ENCODE measurements at places on chromosomes 4 and X.
A peak's percentile ranks its signal among the peaks of the same experiment; 100 is the strongest.

- peak; percentile 21 for DNase-seq
Observed at GRCh38 chr4:78644744-78645330, 93.3 kb downstream of the ANXA3 start.

DNA sequence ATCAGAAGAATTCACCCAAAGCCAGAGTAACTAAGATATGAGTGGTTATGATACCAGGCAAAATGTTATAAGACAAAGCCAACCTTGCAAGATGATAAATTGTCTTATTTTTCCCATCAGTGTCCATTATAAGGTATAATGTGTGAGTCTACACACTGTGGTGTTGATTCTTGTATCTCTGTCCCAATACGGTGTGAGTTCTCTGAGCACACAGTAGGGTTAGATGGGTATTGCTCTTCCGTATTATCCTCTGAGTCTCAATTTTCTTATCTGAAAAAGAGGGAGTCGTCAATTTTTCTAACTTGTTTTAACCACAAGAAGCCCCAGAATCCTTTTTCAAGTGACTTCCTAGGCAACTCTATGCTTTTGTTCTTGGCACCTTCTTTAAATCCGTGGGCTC lies 69.9 kb downstream of the HMGB2 start:
- DNase-seq = no peak

- no peak for DNase-seq
Observed at GRCh38 chr4:6740347-6740746, 24.4 kb downstream of the BLOC1S4 start.

DNA sequence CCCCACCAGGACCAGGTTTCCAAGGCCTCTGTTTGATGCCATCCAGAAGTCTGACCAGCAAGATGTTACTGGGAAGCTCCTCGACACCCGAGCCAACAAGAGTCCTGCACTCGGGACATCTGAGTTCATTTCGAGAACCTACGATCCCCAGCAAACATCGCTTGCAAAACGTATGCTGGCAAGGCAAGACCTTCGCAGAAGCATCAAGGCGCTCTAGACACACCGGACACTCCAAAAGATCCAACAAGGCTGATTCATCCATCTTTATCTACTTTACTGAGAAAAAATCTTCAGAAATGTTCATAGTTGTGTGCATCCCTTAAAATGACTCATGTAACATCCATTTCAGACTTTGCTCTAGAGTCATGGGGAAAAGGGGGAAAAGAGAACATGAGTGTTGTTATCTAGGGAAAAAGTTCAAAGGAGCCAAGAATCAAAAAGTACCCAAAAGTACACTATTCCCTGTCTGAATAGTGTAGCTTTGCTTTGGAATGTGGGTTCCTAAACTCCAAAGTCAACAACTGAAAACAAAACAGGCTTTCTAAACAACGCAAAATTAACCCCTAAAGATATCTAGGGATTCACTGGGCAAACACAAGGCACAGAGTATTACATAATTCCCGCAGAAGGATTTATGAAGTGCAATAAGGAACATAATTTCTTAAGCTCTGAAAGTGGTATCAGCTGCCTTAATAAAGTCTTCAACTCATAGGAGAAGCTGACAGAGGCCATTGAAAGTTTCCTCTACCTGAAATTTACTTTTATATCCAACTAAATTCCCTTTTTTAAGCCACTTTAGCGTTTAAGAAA lies 1.6 kb downstream of the SH3RF1 start:
- DNase-seq = no peak

DNA sequence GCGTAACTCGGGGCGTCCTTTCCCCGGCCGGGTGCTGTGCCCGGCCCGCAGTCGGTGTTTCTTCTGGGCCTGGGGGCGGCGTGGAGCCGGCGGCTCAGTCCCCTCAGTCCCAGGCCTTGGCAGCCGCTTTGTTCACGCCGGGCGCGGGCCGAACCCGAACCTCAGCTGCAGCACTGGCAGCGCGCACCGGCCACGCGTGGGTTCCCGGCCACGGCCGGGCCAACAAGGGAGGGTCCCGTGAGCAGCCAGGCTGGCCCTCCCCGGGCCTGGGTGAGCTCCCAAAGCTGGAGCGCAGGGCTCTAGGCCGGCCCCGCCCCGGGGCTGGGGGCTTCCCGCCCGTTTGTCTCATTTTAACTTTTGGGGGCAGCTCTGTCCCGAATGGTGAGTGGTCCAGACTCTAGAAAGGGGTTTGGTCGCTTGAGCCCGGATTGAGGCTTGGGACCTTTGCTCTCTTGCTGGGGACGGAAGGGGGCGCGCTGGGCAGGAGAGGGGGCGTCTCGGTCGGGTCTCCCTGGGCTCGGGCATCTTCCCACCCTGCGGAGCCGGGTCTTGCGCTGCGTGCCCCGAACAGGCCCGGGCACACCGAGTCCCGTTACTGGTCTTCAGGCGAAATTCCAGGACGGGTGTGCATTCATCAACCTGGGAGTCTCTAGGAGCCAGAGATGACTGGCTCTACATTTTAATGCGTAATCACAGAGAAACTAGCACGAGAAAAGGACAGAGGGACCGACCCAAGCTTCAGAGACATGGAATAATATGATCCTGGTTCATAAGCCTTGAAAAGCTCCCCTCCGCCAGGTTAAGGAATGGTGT lies 177.1 kb downstream of the CBR4 start:
- no peak for DNase-seq

DNA sequence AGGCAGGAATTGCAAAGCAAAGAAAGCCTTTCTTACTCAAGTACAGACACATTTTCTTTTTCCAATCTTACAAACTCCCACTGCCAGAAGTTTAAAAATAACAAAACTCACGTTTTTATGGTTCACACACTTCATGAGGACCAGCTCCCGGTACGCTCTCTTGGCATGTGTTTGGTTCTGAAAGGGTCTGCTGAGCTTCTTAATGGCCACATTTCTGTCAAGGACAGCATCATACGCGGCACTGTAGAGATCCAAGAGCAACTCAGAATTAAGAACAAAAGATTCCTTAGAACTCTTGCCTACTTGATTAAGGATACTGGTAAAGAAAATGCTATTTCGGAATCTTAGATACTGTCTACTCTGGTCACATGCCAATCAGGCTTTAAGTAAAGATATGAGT lies 252.7 kb downstream of the MAPK10 start:
- no peak for DNase-seq

GRCh38 chrX:102560423-102561068 lies 38.8 kb upstream of the ARMCX5 start:
- no peak for DNase-seq

All from stimulated activated CD4-positive, alpha-beta T cell treated with anti-CD3 and anti-CD28 coated beads, Interleukin-2, amount 100 ng/mL, for 48 hours (primary cell).